ENCODE measurements at places on chromosomes 6 and 20. TPM values are rescaled to one million over a fixed set of nuclear protein-coding genes. Genes with fewer than 3 reads are reported as not detected.

Gene TRERF1
- total RNA-seq, result 7.0 TPM

Gene LAMA2
- total RNA-seq, result 9.5 TPM

Gene SLCO4A1
- total RNA-seq, result 0.74 TPM

Gene BHLHE23
- not detected for total RNA-seq

Gene OR2H1
- total RNA-seq, result not detected

Gene TNF
- total RNA-seq, result not detected

Gene ZNFX1
- 10.1 TPM for total RNA-seq

Gene HSPA1L
- total RNA-seq, result 0.50 TPM

Gene PDYN
- not detected for total RNA-seq

All from bronchus fibroblast of lung (primary cell).